ENCODE measurements at places on chromosomes 3 and 15.

DNA sequence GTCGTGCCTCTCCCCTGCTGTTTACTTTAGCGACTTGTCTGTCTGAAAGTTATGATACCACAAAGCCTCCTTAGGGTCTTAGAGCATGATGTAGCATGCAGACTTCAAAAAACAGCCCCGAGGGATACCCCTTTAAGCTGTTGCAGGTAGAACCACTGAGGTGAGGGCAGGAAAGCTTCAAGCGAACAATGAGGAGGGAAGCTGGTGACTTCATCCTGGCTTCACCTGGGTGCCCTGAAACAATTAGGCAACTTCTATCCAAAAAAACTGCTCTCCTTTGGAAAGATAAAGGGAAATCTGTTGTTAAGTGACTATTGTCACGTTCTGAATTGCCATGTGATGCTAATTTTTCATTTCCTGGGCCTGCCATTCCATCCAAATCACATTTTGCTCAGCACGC lies 231.6 kb downstream of the SOX2 start:
- DNase-seq: no peak

DNA sequence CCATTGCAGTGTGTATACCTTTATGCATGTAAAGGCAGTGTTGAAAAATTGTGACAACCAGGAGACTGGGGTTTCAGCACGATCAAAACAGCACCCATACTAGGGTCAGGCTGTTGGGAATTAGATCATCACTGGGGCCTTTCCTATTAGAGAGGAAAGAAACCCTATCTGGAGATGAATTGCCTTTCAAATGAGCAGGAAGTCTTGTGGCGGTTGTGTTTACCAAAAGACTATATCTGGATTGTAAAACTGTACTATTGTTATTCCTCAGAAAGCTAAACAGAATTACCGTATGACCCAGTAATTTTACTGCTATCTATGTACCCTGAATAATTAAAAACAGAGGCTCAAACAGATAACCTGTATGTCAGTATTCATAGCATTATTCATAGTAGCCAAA lies 10.1 kb downstream of the UBE2E1 start:
- no peak for DNase-seq

GRCh38 chr3:36868614-36869436 lies 76.0 kb downstream of the TRANK1 start:
- no peak for DNase-seq

DNA sequence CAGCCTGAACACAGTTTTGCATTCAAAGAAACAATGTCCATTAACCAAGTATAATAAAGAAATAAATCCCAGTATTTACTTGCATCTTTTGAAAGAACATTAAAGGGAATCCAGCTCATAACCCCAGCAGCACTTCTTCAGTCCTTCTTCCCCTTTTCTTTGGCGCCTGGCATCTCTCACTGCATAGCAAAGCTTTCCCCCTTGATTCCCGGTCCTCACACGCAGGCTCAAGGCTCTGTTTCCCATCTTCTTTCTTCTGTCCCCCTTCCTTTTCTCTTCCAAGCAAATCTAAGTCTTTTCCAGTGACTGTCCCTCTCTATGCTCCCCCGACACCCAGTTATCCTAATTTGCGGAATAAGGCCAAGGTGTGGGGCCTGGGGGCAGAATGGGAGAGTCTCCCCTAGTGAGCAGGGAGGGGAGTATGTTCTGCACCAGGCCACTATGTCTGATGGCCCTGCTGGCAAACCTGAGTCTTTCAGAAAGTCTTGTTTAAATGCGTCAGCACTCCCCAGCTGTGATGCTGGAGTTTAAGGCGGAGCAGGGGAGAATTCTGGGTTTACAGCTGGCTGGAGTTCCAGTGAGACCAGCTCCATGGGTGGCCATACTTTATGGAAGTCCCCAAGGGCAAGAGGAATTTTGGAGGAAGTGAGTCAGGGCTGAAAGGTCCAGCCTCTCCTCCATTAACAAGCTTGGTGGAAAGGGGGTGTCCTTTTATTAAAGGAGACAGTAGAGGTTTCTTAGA lies 42.1 kb downstream of the GOLGA6A start:
- DNase-seq: no peak

- DNase-seq: no peak
Measured at GRCh38 chr3:46989146-46989810, 9.8 kb downstream of the NBEAL2 start.

DNA sequence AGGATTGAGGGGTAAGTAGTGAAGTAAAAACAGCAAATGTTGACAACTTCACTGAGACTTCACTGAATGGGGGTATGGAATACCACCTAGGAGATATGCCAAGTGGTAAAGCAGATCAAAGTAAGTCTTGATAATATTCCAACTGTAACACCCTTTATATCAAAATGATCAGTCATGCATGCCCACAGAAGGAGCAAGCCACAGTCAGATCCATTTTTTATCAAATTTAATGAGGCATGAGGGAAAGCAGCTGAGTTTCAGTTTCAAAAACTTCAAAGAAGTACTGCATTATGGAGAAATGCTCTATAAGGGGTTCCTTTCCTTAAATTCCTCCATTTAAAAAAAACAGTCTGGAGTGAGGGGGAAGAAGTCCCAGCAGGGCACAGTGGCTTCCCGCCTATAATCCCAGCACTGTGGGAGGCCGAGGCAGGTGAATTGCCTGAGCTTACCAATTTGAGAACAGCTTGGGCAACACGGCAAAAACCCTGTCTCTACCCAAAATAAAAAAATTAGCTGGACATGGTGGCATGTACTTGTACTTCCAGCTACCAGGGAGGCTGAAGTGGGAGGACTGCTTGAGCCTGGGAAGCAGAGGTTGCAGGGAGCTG lies 56.9 kb downstream of the TJP1 start:
- DNase-seq: no peak

- no peak for DNase-seq
Measured at GRCh38 chr3:44966795-44967278, 9.1 kb downstream of the ZDHHC3 start.

DNA sequence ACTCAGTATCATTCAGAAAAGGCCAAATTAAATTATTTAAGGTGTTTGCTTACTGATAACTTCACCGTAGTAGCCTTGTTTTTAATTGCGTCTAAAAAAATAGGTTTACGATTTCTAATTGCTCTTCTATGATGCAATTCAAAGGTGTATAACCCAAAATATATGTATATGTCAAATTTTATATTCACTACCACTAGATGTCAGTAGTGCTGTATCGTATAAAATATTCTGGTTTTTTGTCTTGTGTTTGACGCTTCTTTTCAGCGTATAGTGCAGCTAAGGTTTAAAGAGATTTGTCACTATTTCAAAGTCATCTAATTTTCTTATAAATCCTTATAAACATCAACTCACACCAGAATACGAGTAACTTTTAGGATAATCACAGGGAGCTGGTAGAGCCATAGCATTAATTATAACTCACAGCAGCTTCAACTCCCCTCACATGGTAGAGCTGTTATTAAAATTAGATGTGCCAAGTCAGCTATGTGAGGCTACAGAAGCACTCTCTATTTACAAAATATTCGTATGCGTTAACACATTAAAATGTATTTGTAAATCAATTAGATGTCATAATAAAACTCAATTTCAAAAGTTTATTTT lies 3.5 kb downstream of the PFN2 start:
- no peak for DNase-seq

GRCh38 chr3:22262386-22262785 lies 511.4 kb upstream of the ZNF385D start:
- DNase-seq: no peak

DNA sequence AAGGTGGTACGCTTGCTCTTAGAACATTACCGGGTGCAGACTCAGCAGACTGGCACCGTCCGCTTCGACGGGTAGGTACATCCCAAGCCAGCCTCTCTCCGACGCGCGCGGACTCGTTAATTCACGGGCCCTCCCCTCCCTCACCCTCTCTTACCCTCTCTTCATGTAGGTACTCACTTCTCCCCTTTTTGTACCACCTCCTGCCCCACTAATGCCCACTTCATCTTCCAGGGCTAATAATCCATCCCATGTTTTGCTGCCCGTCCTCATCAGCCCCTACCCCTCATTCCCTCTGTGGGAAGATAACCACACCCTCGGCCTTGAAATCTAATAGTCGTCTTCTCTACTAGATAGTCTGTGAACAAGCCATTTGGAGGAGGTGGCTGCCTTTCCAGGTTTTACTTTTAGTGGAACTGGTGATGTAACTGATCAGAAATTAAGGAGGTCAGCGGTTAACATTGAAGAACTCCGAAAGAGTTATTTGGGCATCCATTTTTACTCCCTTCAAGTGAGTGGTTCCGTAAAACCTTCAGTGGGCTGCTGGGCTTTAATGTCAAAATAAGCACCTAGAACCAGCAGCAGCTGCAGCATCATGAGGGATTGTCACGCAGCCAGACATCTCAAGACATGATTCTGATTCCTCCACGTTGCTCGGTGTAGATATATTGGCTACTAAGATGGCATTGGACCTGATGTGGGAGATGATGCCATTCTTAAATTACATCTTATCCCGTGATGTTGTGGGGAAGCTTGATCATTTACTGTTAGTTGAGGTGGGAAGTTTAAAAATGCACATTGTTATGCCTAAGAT lies 1.3 kb downstream of the FEM1B start:
- no peak for DNase-seq

- DNase-seq: no peak
Measured at GRCh38 chr3:16999871-17000270, 115.1 kb downstream of the PLCL2 start.

DNA sequence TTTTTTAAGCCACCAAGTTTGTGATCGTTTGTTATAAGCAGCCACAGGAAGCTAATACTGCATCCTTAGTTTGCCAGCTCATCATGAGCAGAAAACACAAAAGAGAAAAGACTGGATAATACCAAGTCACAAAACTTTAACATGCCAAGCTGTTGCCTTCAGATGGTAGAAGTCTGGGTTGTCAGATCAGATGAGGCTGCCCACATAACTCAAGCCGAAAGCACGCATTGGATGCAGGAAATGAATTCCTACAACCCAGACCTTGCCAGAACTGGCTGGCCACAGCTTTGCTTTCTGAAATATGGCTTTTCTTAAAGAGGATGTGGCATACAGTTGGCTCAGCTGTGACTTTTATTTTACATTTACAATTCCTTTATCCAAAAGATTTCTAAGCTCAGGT lies 118.3 kb upstream of the NEO1 start:
- DNase-seq: no peak

- DNase-seq: no peak
Measured at GRCh38 chr3:188697127-188697526, 474.6 kb upstream of the TPRG1 start.

DNA sequence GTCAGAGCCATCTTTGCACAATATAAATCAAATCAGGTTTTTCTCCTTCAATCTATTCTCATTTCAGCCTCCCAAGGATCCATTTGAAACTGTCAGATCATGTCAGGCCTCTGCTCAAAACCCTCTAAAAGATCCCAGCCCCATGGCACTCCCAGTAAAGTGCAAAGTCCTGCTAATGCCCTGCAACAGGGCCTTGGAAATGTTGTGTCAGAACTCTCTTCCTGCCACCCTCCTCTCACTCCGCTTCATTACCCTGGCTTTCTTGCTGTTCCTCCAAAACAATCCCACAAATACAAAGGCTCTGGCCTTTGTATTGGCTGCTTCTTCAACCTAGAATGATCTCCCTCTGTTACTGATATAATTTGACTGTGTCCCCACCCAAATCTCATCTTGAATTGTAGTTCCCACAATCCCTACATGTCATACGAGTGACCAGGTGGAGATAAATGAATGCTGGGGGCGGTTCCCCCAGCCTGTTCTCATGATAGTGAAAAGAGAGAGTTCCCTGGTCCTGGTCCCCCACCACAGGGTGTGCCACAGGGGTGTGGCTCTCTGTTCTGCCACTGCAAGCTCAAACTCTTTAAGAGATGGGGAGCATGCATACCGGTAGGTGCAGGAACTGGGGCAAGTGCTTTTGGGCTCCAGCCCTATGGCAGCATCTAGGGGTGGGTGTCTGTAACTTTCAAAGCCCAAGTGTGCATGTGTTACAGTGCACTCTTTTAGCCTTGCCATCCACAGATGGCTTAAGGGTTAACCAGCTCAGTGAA lies 22.9 kb upstream of the TRA2B start:
- no peak for DNase-seq

GRCh38 chr3:141273700-141274410 lies 42.2 kb downstream of the PXYLP1 start:
- no peak for DNase-seq

- no peak for DNase-seq
Measured at GRCh38 chr3:43080726-43081568, 24.9 kb downstream of the POMGNT2 start.

DNA sequence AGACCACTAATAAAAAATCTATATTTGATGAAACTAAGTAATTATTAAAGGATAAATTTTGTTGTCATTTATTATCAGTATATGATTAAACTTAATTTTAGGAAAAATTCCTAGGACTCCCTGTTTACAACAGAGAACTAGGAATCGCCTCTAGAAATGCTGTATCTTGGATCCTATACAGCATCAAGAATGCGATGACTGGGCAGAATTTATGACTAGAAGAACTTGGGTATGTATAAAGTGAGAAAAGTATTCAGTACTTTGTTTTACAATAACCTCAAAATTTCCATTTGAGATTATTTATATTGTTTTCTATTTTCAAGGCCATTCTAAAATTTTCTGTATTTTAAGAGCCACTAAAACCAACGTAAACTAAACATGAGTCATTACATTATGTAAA lies 82.3 kb upstream of the AGTR1 start:
- DNase-seq: no peak

- peak; percentile 87 for DNase-seq
Measured at GRCh38 chr3:42214064-42214463, 51.9 kb downstream of the CCK start.

GRCh38 chr3:15635121-15635661 lies 33.6 kb downstream of the BTD start:
- DNase-seq: no peak

DNA sequence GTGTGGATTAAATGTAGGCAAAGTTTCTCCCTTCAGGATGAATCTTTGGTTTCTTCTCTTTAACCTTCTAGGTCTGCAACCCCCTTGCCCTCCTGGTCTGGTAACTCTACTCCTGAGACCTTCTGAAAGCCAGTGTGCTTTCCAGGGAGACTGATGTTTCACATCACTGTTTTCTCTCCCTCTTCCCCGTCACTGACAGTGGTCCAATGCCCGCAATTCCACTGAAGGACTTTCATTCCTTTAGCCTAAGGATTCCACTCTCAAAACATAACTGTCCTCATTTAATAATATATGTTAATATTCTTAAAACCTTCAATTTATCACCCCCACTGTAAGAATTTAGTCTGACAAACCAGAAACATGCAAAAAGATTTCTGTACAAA lies 101.5 kb upstream of the CPNE4 start:
- no peak for DNase-seq

- no peak for DNase-seq
Measured at GRCh38 chr3:69326855-69327300, 59.0 kb downstream of the FRMD4B start.

All from NCI-H510A (cell line).